ENCODE measurements at places on chromosomes 7 and 10. TPM values are rescaled to one million over a fixed set of nuclear protein-coding genes. Genes with fewer than 3 reads are reported as not detected.

HMX3 gene
- 0.82 TPM for total RNA-seq

PRRT4 gene
- total RNA-seq: 3.3 TPM

CTAGE6 gene
- total RNA-seq: 0.64 TPM

CRTAC1 gene
- 14.3 TPM for total RNA-seq

MACC1 gene
- total RNA-seq: 26.9 TPM

SFTPA1 gene
- 0.88 TPM for total RNA-seq

NUTM2A gene
- total RNA-seq: 2.7 TPM

SHH gene
- 1.8 TPM for total RNA-seq

RARRES2 gene
- 68.7 TPM for total RNA-seq

APBB1IP gene
- 3.8 TPM for total RNA-seq

BMPER gene
- 19.5 TPM for total RNA-seq

CEP41 gene
- total RNA-seq: 14.7 TPM

EPDR1 gene
- 34.3 TPM for total RNA-seq

TMEM270 gene
- total RNA-seq: not detected

DNAJC9 gene
- total RNA-seq: 18.6 TPM

RELN gene
- 9.8 TPM for total RNA-seq

CPN1 gene
- total RNA-seq: 2.2 TPM

MMP21 gene
- 0.23 TPM for total RNA-seq

RPEL1 gene
- not detected for total RNA-seq

MRC1 gene
- total RNA-seq: 16.8 TPM

CFAP46 gene
- 4.6 TPM for total RNA-seq

RNF32 gene
- total RNA-seq: 1.1 TPM

SKIDA1 gene
- total RNA-seq: 7.5 TPM

PIP gene
- total RNA-seq: not detected

FIS1 gene
- total RNA-seq: 132 TPM

OPALIN gene
- not detected for total RNA-seq

ICA1 gene
- 15.1 TPM for total RNA-seq

CALY gene
- total RNA-seq: not detected

KIAA1217 gene
- total RNA-seq: 103 TPM

CASTOR2 gene
- 24.0 TPM for total RNA-seq

IGF2BP3 gene
- total RNA-seq: 43.4 TPM

CPA4 gene
- 0.41 TPM for total RNA-seq

FFAR4 gene
- 0.23 TPM for total RNA-seq

AKR1C2 gene
- total RNA-seq: 7.9 TPM

OIT3 gene
- total RNA-seq: 2.4 TPM

ITGA8 gene
- total RNA-seq: 64.9 TPM

GPNMB gene
- 31.2 TPM for total RNA-seq
